ENCODE measurements at places on chromosomes 3 and 15.

- no peak for DNase-seq
Measured at GRCh38 chr3:112351036-112351435, 18.1 kb downstream of the CD200 start.

- no peak for DNase-seq
Measured at GRCh38 chr15:45790325-45790943, 155.6 kb downstream of the SQOR start.

DNA sequence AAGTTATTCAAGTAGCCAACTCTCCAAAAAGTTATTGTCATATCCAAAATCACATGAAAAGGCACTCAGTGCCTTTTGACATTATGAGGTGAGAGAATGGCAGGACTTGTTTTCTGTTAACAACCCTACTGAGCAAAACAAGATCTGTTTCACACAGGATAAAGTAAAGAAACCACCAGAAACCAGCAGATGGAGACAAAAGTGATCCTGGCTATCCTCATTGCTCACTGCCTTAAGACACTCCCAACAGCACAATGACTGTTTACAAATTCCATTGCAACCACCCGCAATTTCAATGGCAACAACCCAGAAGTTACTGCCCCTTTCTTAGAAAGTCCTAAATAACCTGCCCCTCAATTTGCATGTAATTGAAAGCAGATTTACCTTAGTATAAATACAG lies 352.6 kb upstream of the NDN start:
- no peak for DNase-seq

DNA sequence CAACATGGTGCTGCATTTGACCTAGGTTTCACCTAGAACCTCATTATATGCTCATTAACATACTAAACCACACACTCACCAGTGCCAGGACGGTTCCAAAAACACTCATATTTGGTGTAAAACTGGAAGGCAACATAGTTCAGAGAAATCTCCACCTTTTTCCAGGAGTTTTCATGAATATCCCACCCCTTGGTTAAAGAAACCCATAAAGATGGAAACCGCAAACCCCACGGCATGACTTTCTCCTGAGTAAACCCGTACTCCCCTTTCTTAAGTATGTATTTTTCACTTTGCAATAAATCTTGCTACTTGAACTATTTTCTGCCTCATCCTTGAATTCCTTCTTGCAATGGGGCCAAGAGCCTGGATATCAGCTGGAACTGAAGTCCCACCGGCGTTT lies 379.3 kb downstream of the MAGI1 start:
- no peak for DNase-seq

DNA sequence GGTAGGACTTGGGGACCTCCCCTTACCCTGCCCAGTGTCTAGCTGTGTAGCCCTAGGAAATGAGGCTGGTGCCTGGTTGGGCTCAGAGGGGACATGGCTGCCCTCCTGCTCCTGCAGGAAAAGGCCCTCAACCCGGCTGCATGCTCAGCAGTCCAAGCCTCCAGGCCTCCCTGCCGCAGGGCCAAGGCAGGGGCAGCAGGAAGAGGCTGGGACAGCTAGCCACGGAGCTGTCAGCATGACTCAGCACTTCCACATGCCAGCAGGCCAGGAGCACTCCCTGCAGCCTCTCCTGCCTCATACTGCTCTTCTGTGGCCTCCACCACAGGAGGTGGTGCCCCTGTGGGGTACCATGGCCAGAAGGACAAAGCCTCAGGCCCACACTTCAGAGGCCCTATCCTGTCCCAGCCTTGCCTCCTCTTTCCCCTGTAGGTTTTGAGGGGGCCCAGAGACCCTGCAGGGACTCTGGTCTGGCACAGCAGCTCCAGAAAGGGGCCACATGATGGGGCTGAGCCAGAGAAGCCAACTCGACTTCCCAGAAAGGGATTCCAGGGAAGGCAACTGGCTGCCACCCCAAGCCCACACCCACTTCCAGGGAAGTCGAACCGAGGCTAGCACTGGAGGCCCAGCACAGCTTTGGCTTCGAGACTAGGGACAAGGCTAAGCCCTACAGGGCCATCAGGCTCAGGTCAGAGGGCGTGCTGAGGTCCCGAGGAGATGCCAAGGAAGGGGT lies 19.5 kb downstream of the TKT start:
- no peak for DNase-seq

Measured in activated T-cell treated with anti-CD3 and anti-CD28 coated beads, Interleukin-2, amount 50 U/mL, for 48 hours (primary cell).